ENCODE measurements at places on chromosomes 6 and 20.

GRCh38 chr6:39221779-39222641, 7.3 kb downstream of the KCNK5 start:
- DNase-seq: no peak

DNA sequence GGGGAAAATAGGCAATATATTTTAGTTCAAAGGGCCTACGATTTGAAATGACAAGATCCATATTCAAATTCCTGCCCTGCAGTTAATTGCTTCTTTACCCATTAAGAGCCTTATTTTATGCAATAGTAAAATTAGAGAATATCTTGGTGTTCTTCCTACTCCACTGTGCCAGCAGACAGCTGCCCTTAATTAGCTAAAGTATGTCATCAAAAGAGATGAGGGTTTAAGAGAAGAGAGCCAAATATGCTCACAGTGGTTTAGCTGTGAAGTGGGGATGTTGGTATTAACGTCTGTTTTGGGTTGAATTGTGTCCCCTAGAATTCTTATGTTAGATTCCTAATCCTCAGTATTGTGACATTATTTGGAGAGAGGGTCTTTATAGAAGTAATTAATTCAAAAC, 148.1 kb downstream of the MOXD1 start:
- no peak for DNase-seq

- no peak for DNase-seq
Measured at GRCh38 chr20:61853073-61854005, 212.3 kb downstream of the TAF4 start.

DNA sequence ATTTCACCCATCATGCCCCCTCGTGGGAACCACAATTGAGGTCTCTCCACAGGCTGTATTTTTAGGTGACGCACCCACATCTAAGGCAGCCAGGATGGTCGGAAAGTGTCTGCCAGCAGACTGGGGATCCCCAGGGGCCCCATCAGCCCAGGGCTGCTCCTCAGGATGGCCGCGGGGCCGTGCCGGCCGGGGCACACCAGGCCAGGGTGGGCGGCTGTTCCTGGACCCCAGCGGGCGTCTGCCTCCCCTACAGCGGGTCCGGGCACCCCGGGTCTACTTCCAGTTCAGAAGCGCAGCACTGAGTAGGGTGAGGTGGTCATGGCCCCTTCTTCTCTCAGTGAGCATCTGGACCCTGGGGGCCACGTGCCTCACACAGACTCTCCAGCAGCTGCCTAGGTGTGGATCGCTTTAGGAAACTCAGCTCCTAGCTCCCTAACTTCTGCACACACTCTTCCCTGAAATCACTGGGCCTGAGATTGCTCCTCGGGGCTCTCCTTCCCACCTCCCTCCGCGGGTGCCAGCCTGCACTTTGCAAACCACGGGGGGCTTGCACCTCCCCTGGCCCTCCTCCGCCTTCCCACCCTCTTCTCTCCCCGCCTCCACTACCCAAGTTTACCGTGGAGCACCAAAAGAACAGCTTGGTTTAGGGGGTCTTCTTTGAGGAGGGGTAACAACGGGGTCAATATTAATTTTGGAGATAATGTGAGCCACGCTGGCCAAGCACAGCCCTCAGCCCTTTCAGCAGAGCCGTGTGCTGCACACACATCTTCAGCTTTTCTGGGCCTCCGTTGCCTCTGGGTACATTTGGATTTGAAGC, 14.2 kb upstream of the FOXC1 start:
- no peak for DNase-seq

DNA sequence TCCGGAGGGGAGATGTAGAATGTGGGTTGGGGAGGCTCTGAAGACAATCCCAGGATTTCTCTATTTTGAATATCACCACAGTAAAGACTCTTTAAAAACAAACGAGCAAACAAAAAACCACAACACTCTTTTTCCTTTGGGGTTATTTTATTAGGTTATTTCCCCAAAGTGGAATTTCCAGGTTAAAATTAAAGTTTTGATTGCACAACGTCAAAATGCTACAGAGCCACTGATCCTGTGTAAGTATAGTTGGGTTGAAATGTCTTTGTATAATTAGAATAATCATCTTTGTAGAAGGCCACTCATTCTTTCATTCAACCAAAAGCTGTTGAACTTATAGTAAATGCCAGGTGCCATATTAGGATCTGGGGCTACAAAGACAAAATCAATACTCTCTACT, 19.6 kb upstream of the PIM1 start:
- DNase-seq: no peak

DNA sequence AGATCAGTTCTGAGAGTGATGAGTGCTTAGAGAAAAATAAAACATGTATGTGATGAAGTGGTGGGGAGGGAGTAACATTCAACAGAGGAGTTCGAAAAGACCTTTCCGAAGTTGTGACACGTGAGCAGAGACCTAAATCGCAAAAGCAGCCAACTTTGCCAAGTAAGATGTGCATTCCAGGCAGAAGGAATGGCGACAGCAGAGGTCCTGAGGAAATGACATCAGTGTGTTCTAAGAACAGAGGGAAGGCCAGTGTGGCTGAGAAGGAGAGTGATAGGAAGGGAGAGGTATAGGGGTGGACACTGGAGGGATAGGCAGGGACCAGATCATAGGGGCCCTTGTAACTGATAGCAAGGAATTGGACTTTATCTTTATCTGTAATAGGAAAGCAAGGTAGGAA, 51.3 kb downstream of the ADAT2 start:
- no peak for DNase-seq

- DNase-seq: no peak
Measured at GRCh38 chr6:98601716-98602115, 232.7 kb upstream of the POU3F2 start.

DNA sequence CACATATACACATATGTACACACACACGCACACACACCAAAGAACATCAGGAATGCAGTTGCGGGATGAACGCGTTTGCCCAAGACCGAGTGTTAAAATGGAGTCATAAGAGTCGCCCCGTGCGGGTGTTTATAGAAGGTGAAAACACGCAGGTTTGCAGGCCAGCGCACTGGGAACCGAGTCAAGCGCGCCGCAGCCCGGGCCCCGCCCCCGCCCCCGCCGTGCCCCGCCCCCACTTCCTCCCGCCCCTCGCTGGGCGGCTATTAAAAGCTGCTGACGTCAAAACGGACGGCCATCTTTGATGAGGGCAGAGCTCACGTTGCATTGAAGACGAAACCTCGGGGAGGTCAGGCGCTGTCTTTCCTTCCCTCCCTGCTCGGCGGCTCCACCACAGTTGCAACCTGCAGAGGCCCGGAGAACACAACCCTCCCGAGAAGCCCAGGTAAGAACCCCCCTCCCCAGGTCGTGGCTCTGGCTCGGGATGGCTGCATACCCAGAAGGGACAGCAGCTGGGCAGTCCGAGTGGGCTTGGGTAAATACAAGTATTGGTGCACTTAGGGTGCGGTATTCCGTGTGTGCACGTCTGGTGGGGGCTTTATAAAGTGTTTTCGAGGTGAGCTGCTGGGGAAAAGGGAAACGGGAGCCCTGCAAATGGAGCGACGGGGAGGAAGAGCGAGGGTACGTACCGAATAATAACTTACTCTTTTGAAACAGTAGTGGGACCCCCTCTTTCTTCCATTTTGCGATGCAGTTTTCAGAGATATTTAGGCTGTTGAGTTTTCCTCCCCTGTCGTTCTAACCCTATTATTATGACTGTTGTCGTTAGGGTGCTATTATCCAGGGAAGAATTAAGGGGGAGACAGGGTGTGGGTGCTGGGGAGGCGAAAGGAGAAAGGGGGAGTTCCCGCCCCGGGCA, at the start of gene SNAP25:
Gene SNAP25 (plus strand): TSS at position 295 of the 916 bp plus-strand sequence. CDS start 56,662 bp downstream, outside the sequence.
- DNase-seq: no peak

DNA sequence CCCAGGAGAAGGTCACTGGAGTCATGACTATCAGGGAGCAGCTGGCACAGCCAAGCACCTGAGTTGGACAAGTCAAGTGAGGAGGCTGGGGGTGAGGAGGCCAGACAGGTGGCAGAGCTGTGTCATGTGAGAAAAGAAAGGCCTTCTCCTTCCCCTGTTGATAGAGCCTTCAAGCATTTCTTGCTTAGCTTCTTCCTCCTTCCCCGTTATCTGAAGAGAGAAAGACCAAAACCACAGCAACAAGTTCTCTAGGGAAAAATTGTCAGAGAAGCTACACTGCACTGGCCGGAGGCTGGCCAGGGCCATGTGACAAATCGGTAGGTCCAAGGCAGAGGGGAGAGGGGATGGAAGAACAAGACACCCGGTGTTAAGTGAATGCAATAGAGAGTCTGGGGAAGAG, 202.1 kb upstream of the PRDM1 start:
- DNase-seq: no peak

DNA sequence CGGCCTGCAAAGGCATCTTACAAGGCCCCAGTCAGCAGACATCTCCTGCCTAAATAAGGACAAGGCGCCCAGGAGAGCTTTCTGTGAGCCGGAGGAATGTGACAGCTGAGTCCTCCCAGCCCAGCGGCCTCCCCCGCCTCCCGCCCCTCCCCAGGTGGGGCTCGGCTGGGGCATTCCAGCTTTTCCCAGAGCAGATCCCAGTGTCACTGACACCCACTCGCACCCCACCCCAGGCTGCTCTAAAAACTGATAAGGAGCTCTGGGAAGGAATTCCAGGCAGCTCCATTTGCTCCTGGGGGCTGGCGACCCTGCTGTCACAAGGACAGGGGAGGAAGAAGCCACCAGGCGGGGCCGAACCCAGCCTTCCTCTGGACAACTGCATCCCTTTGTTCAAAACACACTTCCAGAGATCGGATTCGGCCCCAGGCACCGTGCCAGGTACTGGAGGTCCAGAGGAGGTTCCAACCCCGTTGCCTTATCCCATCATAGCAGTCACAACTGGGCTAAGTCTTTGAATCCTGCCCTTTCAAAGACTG, 49.7 kb downstream of the JPH2 start:
- no peak for DNase-seq

DNA sequence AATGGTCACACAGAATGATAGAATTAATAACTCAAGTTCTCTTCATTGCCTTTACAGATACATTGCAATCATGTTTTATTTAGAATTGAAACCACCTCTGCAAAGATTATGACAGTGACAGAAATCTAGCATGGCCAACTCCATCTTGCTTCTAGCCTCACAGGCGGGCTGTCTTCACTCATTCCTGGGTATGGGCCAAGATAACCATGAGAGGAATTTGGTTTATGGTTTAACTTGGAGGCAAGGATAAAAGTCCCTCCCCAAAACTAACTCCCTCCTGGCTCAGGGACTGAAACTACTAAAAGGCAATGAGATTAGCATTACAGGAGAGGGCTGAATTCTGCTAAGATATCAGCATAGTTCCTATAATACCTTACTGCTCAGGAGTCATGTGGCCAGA, 95.2 kb upstream of the CST7 start:
- no peak for DNase-seq
